ENCODE measurements at places on chromosomes 3 and 15.

- DNase-seq = no peak
Measured at GRCh38 chr3:52694528-52695189, 8.8 kb downstream of the GNL3 start.

GRCh38 chr3:182327196-182327681 is 466.1 kb upstream of the ATP11B start:
- DNase-seq = no peak

DNA sequence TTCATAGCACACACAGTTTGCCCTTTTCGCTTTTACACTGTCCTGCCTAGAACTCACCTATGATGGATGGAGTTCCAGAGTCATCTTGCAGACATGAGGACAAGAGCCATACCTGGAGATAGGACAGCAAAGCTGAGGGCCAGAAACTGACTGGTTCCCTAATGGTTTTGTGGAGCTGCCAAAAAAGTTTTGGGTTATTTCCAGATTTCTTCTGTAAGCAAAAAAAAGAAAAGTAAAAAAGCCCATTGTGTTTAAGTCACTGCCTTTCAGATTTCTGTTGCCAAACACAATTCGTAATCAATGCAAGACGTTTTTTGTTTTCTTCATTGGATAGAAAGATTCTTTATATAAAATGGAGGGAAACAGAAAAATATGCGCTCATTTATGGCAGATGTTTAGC is 42.4 kb upstream of the KY start:
- no peak for DNase-seq

DNA sequence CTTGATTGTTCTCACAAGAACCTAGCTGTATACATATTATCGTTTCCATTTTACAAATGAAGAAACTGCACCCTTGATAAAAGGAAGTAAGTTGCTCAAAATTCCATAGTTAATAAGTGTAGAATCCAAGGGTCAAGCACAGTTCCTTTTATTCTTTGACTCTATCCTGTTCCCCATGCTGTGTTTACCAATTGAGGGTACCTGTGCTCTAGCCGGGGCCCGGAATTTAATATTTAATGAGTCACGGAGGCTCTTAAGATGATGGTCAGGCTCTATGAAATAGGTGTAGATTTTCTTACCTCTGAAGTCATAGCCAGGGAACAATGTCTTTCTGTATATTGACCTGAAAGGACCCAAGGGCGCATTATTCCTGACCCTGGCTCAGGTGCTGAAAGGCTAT is 65.2 kb downstream of the LPP start:
- no peak for DNase-seq

DNA sequence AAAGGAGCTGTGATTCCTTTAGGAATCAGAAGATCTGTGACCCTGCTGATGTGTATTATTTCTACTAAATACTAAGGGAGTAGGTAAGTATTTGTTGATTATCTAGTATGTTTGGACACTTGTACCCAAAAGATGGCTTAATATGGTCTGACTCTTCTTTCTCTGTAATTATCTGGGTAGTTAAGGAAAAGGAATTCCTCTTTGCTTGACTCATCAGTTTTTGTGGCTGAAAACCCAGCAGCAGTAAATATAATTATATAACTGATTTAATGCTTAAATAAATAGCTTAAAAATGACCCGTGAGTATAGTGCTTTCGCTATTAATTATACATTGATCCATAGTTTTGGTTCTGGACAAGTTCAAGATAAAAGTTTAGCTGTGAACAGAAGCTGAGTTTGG is 155.8 kb downstream of the LRTM1 start:
- no peak for DNase-seq

DNA sequence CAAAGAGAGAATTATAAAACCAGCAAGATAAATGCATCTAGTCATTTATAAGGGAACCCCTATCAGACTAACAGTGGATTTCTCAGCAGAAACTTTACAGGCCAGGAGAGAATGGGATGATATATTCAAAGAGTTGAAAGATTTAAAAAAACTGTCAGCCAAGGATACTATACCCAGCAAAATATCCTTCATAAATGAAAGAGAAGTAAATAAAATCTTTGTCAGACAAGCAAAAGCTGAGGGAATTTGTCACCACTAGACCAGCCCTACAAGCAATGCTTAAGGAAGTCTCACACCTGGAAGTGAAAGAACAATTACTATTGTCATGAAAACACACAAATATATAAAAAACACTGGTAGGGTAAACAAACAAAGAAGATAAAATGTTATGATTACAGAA is 113.4 kb upstream of the FAM3D start:
- no peak for DNase-seq

GRCh38 chr3:46664971-46665762 is 28.3 kb downstream of the ALS2CL start:
- no peak for DNase-seq

- DNase-seq = no peak
Measured at GRCh38 chr15:68821190-68821840, 620 bp upstream of the ANP32A start.

DNA sequence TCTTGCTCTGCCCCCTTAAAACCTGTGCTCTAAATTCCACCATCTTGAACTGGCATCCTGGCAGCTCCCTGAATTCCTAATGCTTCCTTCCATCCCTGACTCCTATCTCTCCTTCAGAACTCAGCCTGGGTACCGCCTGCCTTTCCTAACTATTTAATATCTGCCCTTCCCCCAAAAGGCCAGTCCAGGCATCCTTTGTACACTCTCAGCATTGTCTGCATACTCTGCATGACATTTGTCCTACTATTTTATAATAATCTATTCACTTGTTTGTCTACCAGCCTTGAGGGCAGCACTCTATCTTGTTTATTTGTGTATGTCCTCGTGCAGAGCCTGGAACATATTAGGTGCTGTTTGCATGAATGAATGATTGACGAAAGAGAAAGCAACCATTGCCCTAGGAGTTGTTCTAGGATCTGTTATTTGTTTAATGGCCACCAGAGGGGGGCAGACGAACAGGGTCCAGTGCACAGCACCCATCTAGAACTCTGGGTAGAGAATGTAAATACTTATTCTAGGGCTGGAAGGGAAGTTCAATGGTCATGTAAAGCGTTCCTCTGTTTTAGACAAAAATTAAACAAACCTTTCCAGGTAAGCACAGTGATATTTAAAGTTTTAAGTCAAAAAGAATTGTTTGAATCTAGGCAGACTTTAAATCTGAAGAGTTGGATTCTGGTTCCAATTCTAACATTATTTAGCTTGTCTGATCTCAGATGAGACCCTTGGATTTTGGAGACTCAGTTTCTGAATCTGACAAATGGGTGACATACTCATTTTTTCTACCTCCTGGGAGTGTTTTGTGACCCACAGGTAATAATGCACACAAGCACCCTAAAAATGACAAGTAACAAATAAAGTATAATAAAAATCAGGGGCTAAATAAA is 125.8 kb upstream of the GALNT15 start:
- peak; percentile 6 for DNase-seq

DNA sequence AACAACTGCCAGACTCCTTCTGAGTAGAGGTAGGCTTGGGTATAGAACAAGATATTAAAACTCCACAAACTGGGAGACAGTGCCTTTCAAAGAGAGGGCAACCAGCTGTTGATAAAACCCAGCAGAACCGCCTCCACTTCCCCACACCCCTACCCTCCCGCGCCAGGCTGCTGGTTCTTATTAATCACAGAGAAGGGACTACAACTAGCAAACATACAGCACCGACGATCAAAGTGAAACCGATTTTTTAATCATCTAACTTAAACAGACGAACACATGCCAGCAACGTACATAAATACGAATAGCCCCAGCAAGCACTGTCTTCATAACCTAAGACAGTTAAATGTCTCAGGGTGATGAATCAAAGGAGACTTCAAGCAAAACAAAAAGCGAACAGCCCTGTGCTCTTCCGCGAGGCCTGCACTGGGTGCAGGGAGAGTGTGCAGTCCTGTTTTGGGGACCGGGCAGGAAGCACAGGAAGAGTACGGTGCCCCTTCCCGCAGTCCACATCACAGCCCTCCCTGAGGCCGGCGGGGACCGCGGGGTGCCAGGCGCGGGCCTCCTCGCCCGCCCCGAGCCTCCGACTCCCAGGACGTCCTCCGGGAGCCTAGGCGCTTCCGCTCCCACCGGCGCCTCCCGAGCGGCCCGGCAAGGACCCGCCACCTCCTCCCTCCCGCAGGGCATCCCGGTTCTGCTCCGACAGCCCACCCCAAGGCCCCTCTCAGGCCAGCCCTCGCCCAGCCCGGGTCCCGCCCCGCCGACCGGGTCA is 75.1 kb upstream of the VGLL4 start:
- peak; percentile 31 for DNase-seq

- no peak for DNase-seq
Measured at GRCh38 chr15:68208636-68209240, 3.6 kb upstream of the CALML4 start.
